ENCODE measurements at places on chromosomes 6 and 20.

- no peak for DNase-seq
Measured at GRCh38 chr6:96900873-96901272, 3.2 kb upstream of the NDUFAF4 start.

DNA sequence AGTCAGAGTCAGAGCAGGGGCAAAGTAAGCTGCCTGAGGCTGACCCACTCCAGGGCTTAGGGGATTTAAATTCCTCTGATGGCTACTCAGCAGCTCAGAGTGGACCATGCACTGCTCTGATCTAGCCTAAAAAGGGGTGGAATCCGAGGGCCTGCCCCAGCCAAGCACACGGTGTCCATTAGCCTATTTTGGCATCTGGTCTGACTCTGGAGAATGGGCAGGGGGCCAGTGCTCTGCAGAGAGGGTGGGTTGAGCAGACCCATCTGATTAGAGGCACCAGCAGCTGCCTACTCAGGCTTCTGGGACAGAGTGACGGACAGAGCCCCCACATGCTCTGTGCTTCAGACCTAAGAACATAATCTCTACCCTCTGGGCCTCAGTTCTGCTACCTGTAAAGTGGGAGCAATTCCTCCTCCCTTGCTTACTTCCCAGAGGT, 25.9 kb upstream of the TGM2 start:
- DNase-seq = no peak

DNA sequence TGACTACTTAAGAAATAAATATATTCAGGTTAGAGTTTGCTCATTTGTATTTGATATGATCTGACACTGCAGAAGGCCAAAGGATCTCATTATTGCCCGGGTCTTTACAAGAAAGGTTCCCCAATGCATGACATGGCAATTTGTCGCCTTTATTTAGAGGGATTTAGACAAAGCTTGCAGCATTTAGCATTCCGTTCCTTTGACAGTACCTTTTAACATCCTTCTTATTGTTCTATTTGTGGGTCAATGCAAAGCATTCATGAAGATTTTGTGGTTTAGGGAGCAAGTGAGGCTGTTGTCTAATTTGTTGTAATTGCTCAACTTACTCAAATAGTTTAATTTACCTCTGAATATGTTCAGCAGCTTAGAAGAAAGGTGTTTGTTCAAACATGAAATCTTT, 230.8 kb upstream of the FLRT3 start:
- no peak for DNase-seq

- no peak for DNase-seq
Measured at GRCh38 chr6:161393292-161393691, 119.4 kb upstream of the AGPAT4 start.

DNA sequence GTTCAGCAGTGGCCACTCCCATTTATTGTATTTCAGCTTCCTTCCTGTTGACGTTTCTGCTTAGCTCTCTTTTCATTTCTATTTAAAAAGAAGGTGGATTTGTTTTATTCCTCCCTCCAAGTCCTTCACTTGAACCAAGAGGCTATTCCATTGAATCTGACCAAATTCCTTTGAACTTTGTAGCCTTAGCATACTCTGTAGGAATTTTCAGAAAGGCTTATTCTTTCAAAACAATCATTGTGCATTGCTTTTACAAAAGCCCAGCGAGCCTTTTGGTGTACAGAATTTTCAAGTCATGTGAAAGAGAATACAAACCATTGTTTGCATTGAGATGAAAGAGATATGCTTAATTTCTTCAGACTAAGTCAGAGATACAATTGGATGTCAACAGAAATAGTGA, 151.0 kb upstream of the INSM1 start:
- no peak for DNase-seq

DNA sequence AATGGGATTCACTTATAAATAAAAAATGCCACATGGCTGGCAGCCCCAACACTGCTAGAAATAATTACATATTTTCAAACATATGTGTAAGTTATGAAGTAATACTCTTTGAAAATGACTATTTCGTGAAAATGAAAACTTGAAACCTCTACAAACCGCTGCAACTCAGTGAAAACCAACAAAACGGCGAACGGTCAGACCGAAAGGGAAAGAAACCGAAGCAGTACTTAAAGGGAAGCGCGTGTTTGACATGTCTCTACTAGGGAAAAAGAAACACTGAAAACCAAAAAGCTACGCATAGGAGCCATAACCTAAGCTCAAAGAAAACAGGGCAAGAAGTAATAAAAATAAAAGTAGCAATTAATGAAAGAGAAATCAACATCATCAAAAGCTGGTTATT, 121.0 kb upstream of the GGTLC1 start:
- no peak for DNase-seq

- DNase-seq = no peak
Measured at GRCh38 chr20:38338849-38339520, 7.3 kb upstream of the LBP start.

DNA sequence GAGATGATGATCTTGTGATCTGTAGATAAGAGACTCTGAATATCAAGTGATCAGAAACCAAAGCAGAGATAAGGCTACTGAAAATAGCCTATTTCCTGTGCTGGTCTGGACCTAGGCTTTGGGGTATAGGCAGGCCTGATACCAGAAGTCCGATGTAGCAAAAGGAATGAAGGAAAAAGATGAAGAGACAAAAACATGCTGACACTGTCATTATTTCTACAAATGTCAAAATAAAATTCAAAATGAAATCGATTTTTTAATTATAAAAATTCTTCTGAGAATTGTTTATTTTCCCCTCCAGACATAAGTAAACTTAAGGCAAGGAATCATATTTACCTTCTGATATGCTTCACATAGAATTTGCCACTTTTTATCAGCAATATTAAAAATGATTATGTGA, 252.8 kb downstream of the PRKN start:
- no peak for DNase-seq

GRCh38 chr6:509676-510075, 118.1 kb downstream of the IRF4 start:
- no peak for DNase-seq

GRCh38 chr6:125271486-125272159, 30.1 kb downstream of the HDDC2 start:
- DNase-seq = no peak

DNA sequence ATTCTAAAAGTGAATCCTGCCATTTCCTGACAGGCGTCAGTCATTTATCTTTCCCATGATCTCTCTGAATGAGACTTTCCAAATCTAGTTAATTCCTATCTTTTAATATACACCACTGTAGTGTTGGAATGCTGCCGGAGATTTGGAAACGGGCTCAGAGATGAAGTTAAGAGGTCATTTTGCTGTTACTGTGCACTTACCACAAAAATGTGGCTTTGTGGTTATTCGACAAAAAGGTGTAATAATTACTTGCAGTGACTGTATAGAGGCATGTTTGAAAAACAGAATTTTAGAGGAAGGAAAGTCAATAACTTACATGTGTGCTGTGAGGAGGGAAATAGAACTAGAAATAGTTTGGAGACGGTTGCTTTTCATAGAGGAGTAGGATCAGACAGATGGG, 460.2 kb upstream of the BTBD3 start:
- DNase-seq = no peak

- no peak for DNase-seq
Measured at GRCh38 chr6:157757430-157758403, 65.3 kb upstream of the SNX9 start.

DNA sequence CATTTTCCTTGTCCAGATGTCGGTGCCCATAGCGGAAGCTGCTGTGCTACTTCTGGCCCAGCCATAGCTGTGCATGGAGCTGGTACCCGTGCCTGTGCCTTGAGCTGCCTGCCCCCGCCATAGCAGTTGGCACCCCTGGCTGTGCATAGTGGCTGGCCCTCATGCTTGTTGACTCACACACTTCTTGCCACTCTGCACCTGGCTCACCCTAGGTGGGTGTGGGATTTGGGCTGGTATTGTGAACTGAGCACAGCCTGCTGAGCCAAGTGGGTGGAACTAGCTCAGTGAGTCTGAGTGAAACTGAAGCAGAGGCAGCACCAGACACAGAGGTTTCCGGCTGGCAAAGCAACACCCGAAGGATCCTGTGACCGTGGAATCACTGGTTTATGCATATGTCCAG, 689.5 kb upstream of the EYS start:
- DNase-seq = no peak

GRCh38 chr6:167762259-167762962, 64.3 kb upstream of the AFDN start:
- DNase-seq = peak; percentile 51

GRCh38 chr20:50635676-50636600, 55.4 kb downstream of the RIPOR3 start:
- peak; percentile 93 for DNase-seq

DNA sequence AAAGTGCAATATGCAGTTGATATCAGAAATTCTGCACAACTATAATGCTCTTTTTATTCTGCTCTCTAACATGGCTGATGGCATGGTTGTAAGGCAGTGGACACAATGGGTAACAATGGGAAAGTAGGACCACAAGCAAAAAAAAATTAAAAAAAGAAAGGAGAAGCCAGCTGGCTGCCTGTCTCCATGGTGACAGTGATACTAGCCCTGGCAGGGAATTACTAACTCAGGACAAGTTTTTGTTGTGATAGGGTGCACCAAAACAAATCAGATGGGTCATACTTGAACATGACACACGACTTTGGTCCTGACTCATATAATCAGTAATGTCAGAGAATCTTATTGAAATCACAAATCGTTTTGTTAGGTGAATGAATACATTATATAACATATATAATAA, 169.4 kb downstream of the TRDN start:
- no peak for DNase-seq

DNA sequence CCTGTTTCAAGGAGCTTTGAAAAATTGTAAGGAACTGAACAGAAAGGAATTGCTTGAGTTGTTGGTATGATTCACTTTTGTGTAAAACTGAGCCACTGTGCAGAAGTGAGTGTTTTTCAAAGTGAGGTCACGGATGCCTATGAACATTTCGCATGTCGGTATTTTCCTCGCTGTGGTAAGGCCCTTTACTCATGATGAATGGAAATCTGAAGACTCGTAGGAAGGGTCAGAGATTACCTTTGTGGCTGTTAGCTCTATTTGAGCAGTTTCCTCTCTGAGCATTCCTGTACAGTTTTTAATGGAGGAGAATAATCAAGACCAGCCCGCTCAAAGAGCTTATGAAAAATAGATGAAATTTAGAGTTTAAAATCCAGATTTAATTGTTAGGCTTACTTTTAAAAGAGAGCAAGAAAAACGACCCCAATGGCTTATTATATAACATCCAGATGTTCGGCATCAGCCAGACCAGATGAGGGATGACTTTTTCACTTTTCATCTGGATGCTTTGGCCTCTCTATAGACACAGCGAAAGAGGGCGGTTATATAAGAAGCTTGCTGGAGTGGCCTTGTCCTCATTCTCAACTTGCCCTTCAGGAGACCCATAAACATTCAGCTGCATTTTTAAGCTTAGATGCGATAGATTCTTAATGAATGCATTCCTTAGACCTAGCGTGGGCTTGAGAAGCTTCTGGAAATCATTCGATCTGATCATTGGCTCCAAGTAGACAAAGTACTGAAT, 99.5 kb downstream of the CD83 start:
- DNase-seq = no peak

DNA sequence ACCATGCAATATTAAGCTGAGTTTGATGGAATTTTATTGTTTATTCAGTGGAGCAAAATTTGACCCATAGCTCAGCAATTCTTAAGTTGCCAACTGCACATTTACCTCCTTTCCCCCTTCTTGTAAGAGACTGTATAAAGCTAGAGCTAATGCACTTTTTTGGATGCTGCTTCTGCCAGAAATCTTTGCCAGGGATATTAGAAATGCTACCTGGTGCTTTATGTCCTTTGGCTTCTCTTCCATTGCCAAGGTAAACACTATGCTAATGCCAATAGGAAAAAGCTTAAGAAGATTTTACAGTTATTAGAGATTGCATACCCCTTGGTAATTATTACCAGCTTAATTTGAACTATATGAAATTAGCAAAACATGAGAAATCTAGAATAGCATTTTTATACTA, 79.0 kb upstream of the OGFRL1 start:
- DNase-seq = no peak

- DNase-seq = no peak
Measured at GRCh38 chr6:44442236-44442635, 54.7 kb downstream of the CDC5L start.

GRCh38 chr6:74606582-74607071, 599.2 kb downstream of the COL12A1 start:
- peak; percentile 60 for DNase-seq

Measured in urothelium cell line (cell line).